ENCODE measurements at places on chromosomes 4 and X. TPM values are rescaled to one million over a fixed set of nuclear protein-coding genes. Genes with fewer than 3 reads are reported as not detected.

NXF2 gene
- polyA plus RNA-seq: not detected

DNA sequence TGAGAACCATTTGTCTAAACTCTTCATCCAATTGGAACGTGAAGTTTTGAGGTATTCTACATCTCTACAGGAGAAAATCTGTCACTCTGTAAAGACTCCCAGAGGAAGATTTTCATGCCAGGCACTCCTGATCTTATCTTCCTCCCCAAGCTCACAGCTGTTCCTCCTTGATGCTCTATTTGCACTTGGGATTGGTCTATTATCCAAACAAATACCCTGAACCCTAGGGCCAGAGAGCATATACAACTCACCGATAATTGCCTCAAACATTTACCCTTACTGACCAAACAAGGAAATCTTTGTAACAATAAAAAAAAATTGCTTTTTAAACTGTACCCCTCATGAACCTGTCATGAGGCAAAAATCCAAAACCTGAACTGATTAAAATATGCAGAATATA lies 372.7 kb downstream of the SH2D1A start:
- DNase-seq: no peak
- no peak overlapping the region for H3K27ac ChIP-seq
- H3K36me3 ChIP-seq: no peaks in the 10 kb centered on the region
- H3K4me3 ChIP-seq: no peak overlapping the region
- no peaks in the 10 kb centered on the region for H3K4me1 ChIP-seq

- H3K4me3 ChIP-seq: no peak overlapping the region
- no peaks in the 10 kb centered on the region for H3K4me1 ChIP-seq
- H3K27me3 ChIP-seq: no peaks in the 10 kb centered on the region
- no peak for DNase-seq
- no peaks in the 10 kb centered on the region for H3K36me3 ChIP-seq
Measured at GRCh38 chrX:78624426-78624825, 34.7 kb downstream of the RTL3 start.

CDS1 gene
- polyA plus RNA-seq: 0.33 TPM

GRCh38 chr4:169024762-169025161 lies 14.7 kb upstream of the CBR4 start:
- no peaks in the 10 kb centered on the region for H3K36me3 ChIP-seq
- H3K4me1 ChIP-seq: no peaks in the 10 kb centered on the region
- H3K27me3 ChIP-seq: no peaks in the 10 kb centered on the region
- H3K4me3 ChIP-seq: no peak overlapping the region

- H3K4me1 ChIP-seq: no peaks in the 10 kb centered on the region
- H3K27me3 ChIP-seq: no peaks in the 10 kb centered on the region
- no peaks in the 10 kb centered on the region for H3K36me3 ChIP-seq
- no peak overlapping the region for H3K27ac ChIP-seq
- DNase-seq: no peak
Measured at GRCh38 chr4:113013751-113014150, 35.7 kb upstream of the ANK2 start.

ASB9 gene
- polyA plus RNA-seq: 0.25 TPM

SMARCA1 gene
- 18.9 TPM for polyA plus RNA-seq

GRCh38 chrX:49250578-49250977 lies 13.9 kb downstream of the FOXP3 start:
- no peaks in the 10 kb centered on the region for H3K36me3 ChIP-seq
- no peaks in the 10 kb centered on the region for H3K4me1 ChIP-seq
- no peak for DNase-seq
- no peak overlapping the region for H3K27ac ChIP-seq
- no peaks in the 10 kb centered on the region for H3K27me3 ChIP-seq

TMEM185A gene
- 22.0 TPM for polyA plus RNA-seq

DNA sequence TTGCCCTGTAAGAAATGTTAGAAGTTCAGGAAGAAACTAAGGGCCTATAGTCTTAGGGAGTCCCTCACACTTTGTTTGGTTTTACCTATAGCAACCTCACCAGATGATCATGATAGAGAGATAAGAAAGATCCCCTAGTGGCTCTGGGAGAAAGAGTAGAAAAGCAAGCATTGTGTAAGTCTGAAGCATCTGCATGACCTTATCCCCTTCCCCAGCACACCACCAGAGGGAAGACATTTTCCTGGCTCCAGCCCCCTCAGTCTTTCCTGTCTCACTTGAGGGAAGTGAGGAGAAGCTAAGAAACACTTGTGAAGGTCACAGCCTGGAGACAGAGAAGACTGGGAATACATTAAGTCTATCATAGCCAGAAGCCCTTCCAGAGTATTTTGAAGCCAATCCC lies 154.0 kb downstream of the EVC2 start:
- no peaks in the 10 kb centered on the region for H3K4me1 ChIP-seq
- H3K27me3 ChIP-seq: no peaks in the 10 kb centered on the region
- H3K4me3 ChIP-seq: no peak overlapping the region
- no peak overlapping the region for H3K27ac ChIP-seq

DNA sequence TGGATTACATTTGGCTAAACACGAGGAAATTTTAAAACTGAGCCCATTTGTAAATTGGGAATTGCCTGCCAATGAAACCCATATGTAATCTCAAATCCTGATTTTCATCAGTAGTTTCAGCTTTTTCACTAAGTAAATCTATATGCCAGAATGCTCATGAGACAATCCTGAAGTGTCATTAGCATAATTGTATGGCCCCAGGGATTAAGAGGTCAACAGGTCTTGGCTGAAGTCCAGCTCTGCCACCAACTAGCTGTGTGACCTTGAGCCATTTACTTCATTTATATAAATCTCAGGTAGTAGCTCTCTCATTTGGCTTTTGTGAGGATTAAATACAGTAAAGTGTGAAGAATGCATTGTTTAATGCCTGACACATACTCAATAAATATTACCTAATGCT lies 320.5 kb upstream of the EMCN start:
- no peaks in the 10 kb centered on the region for H3K27me3 ChIP-seq
- no peak overlapping the region for H3K4me3 ChIP-seq
- DNase-seq: no peak
- no peaks in the 10 kb centered on the region for H3K36me3 ChIP-seq

TMEM271 gene
- polyA plus RNA-seq: not detected

GRCh38 chr4:74000301-74000700 lies 1.8 kb upstream of the CXCL5 start:
- no peak overlapping the region for H3K27ac ChIP-seq
- H3K4me1 ChIP-seq: no peaks in the 10 kb centered on the region
- no peaks in the 10 kb centered on the region for H3K27me3 ChIP-seq
- DNase-seq: no peak
- H3K4me3 ChIP-seq: no peak overlapping the region
- no peaks in the 10 kb centered on the region for H3K36me3 ChIP-seq

- no peaks in the 10 kb centered on the region for H3K27me3 ChIP-seq
- H3K4me3 ChIP-seq: no peak overlapping the region
- H3K27ac ChIP-seq: no peak overlapping the region
- DNase-seq: no peak
- H3K4me1 ChIP-seq: no peaks in the 10 kb centered on the region
Measured at GRCh38 chr4:173013232-173013930, 155.2 kb upstream of the GALNT7 start.

- no peak overlapping the region for H3K4me3 ChIP-seq
- no peaks in the 10 kb centered on the region for H3K27me3 ChIP-seq
- no peak overlapping the region for H3K27ac ChIP-seq
- H3K36me3 ChIP-seq: no peaks in the 10 kb centered on the region
- no peaks in the 10 kb centered on the region for H3K4me1 ChIP-seq
Measured at GRCh38 chr4:110188113-110188512, 10.3 kb downstream of the ELOVL6 start.

CSN2 gene
- polyA plus RNA-seq: not detected

GRCh38 chr4:39353478-39354253 lies 12.5 kb downstream of the RFC1 start:
- no peak for DNase-seq
- H3K27ac ChIP-seq: no peak overlapping the region
- H3K36me3 ChIP-seq: no peaks in the 10 kb centered on the region

- no peak overlapping the region for H3K4me3 ChIP-seq
- H3K4me1 ChIP-seq: no peaks in the 10 kb centered on the region
- H3K27ac ChIP-seq: no peak overlapping the region
Measured at GRCh38 chr4:36640876-36641275, 359.5 kb downstream of the DTHD1 start.

GLRA3 gene
- not detected for polyA plus RNA-seq

Measured in aorta (tissue), 5 donors.